T-cell (primary cell): ENCODE measurements at places on chromosomes 5 and 9.

GRCh38 chr5:31574772-31575171, 42.7 kb downstream of the C5orf22 start:
- no peak for DNase-seq

DNA sequence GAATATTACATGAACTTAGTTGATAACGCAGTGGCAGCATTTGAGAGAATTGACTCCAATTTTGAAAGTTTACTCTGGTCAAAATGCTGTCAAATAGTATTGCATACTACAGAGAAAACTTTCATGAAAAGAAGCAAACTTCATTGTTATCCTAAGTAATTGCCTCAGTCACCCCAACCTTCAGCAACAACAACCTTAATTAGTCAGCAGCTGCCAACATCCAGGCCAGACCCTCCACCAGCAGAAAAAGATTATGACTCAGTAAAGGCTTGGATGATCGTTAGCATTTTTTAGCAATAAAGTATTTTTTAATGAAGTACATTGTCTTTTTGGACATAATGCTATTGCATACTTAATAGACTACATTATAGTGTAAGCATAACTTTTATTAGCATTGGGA, 40.8 kb upstream of the SPDL1 start:
- no peak for DNase-seq

- no peak for DNase-seq
Observed at GRCh38 chr5:178465228-178465860, 124.8 kb downstream of the COL23A1 start.

DNA sequence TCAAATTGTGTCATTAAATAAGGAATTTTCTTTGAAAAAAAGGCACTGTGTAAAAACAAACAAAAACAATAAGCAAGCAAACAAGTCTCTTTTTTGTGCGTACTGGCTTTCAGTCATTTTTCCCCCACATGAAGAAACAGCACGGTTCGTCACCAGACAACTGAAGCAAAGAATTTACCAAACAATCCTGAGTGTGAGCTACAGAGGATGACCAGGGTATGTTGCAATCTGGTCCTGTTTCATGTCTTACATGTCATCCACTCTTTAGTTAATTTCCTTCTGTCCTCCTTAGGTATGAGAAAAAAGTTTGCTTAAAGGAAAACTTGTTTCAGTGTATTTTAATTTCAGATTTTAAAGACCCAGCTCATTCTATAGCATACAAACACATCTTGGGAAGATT, 1080.7 kb upstream of the NUDT12 start:
- no peak for DNase-seq

DNA sequence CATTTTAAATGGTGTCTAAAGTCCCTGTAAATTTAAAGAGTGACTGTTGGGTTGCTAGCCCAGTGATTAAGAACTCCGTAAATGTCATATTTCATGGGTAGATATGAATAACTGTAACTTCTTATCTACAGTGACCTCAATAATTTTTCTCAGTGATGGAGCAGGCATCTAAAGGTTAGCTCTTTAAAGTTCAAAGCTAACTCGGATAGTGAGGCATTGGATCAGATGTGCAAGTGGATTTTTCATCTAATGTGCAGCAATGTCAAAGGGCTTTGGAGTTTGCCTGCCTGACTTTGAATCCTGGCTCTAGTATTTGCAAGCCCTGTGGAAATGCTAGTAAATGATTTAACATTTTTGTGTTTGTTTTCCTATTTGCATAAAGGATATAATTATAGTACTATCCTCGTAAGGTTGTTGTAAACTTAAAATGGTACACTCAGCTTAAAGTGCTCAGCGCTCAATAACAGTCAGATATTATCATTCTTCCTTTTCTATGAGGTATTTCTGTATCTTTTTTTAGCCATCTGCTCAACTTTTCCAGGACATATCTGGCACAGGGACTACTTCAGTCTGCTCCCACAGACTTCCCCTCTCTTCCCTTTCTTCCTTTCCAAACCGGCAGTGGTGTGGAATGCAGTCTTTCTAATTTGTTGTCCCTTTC, 163.7 kb upstream of the ELL2 start:
- no peak for DNase-seq

- DNase-seq, result no peak
Observed at GRCh38 chr9:70091572-70091971, 47.9 kb downstream of the MAMDC2 start.

DNA sequence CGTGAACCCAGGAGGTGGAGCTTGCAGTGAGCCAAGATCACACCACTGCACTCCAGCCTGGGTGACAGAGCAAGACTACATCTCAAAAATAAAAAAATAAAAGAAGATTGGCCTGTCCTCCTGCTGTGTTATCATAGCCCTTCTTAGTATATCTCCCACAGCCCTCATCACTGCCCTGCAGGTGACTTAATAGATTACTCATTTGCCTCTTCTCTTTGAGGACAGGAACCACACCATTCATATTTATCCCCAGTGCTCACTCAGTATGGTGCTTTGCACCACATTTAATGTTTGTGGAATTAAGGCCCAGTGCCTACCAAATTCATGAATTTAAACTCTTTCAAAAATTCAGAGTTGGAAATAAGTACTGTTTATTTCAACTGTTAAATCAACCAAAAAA, 10.3 kb downstream of the IDNK start:
- DNase-seq, result no peak

DNA sequence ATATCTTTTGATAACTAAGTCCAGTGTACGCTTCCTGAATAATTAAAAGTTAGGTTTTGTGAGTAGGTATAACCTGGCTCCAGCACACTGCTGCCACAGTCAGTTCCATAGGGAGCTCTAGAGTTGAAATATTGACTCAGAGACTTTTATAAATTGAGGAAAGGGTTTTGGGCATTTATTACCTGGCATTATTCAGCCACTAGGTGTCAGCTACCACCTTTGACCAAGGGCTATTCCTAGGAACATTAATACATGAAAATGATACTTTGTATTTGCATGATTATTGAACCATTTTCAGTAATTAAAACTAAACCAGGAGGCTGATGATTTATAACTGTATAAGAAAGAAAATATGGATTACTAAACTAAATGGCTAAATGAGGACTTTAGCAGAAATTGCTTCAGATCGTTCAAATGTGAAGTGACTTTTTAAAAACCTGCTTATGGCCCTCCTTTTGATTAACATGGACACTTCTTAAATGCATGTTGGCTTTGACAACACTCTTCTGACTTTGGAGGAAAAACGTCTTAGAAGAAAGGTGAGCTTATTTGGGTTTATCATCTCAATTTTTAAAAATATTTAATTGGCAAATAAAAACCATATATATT, 83.0 kb downstream of the SMC2 start:
- DNase-seq, result no peak

DNA sequence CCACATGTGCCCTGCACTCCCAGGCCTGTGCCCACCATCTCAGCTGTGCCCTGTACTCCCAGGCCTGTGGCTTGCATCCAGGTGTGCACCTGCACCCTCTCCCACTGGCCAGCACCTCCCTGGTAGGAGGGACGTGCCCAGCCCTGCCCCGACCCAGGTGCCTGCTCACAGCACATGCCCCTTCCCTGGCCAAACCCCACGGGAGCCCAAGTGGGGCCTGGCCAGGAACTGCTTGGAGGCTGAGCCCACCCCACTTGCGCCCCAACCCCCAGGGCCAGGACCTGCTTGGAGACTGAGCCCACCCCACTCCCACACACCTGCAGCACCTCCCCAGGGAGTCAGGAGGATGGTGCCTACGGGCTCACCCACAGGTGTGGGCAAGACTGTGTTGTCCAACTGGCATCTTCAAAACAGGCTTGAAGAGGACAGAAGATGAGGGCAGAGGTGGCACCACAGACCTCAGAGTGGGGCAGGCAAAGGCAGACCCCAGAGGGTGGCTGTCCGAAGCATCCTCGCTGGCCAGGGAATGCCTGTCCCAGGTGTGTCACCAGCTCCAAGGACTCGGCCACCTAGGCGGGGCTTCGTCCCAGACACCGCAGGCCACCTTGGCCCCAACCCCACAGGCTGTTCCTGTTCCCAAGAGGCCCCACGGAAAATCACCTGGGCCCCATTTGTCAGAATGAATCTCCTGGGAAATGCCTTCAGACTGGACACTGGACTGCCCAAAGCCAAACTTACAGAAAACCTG, 10.8 kb downstream of the ZDHHC11B start:
- no peak for DNase-seq

DNA sequence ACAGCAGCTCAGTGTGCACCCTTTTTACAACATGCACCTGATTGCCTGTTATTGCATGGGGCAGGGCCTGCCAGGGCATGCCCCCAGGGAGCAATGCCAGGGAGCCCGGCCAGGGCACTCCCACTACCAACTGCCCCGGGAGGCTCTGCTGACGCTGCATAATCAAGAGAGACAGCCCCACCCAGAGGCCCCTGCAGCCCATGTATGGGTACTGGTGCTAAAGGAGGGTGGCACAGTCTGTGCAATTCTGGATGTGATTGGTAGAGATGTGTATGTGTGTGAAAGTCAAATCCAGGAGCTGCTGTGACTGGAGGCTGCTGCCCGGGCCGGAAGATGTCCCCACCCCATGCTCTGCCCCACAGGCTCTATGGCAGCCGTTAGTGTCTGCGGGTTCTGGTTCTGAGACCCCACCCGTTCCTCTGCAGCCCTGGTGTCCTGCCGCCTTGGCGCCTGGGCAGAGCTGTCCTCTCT, 3.9 kb upstream of the NEURL1B start:
- DNase-seq, result no peak

DNA sequence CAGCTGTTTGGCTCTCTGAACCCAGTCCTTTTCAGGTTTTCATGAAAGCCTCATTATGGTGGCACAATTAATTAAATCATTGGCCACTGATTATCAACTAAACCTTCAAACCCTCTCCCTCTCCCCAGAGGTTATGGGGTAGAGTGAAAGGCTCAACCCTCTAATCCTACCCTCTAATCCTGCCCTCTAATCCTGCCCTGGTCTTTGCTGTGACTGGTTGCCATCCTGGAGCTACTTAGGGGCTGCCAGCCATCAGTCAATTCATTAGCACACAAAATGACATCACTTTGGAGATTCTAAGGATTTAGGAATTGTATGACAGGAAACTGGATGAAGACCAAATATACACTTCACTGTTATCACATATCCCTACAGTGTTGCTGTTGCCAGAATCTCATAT, 36.1 kb downstream of the ANKS6 start:
- no peak for DNase-seq

GRCh38 chr5:112063191-112063590, 306.2 kb upstream of the NREP start:
- DNase-seq, result no peak

DNA sequence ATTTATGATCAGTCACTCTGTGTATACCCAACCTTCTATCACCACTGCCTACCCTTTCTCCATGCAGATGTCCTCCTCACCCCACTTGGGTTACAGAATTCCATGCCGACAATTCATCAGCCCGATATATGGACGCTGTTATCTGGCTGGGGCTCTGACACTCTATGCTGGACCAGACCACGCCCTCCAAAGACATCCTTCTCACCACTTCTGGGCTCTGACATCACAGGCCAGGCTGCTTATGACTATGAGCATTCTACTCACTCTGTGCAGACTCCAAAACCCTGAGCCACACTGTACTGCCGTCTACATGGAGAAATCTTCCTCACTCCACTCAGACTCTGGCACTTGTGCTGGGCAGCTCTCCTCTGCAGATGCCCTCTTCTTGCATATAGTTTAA, 7.6 kb upstream of the AK3 start:
- no peak for DNase-seq

DNA sequence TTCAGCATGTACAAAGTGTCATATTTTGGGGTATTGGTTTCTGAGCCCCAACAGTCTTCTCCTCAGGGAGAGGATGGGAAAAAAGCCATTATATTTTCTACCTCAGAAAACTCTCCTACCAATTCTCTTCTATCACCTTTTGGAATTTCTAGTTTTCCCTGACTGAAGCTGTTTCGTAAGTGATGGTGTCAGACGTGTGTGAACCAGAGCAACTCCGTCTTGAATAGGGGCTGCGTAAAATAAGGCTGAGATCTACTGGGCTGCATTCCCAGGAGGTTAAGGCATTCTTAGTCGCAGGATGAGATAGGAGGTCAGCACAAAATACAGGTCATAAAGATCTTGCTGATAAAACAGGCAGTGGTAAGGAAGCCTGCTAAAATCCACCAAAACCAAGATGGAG, 197.3 kb upstream of the C9orf72 start:
- DNase-seq, result no peak
